AG08395 (cell line): ENCODE measurements at places on chromosomes 7 and 10.

DNA sequence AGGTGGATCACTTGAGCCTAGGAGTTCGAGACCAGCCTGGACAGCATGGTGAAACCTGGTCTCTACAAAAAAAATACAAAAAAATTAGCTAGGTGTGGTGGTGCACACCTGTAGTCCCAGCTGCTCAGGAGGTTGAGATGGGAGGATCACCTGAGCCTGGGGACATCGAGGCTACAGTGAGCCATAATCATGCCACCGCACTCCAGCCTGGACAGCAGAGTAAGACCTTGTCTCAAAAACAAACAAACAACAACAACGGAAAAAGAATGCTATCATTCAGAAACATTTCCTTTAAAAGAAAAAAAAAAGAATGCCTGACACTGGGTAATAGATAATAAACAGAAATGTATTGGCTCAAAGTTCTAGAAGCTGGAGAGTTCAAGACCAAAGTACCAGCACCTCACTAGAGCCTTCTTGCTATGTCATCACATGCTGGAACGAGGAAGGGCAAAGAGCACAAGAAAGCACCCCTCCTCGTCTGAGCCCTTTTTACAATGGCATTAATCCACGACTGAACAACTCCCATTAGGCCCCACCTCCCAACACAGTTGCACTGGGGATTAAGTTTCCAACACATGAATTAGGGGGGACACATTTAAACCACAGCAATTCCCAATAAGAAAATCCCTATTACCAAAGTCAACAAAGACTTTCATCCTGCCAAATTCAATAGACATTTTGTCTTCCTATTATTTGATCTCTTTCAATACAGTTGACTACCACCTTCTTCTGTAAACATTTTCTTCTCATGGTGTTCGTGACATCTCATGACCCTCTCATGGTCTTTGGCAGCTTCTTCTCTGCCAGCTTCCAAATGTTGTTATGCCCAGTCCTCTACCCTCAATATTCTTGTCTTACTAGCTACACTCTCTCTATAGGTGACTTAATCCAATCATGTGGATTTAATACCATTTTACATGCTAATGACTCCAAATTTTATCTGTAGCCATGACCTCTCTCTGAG is 20.0 kb downstream of the AKR1D1 start:
- no peak for DNase-seq

GRCh38 chr7:147485660-147486210 is 1104.8 kb upstream of the C7orf33 start:
- no peak for DNase-seq

DNA sequence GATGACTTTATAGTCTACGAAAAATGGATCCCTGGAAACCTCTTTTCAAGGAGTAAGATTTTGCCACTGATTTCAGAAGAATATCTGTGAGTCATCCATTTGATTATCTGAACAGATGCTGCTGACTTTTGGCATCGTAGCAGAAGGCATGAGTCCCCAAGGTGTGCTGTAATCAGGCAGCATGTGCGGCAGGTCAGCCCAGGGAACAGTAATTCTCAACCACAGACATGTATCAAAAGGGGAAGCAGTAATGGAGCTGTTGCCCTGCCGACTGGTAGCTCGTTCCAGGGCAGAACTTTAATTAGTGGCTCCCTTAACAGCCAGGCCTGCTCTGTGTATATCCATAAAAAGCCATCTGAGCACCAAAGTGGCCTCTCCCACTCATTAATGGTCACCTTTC is 5.7 kb upstream of the VWC2 start:
- DNase-seq, result no peak

DNA sequence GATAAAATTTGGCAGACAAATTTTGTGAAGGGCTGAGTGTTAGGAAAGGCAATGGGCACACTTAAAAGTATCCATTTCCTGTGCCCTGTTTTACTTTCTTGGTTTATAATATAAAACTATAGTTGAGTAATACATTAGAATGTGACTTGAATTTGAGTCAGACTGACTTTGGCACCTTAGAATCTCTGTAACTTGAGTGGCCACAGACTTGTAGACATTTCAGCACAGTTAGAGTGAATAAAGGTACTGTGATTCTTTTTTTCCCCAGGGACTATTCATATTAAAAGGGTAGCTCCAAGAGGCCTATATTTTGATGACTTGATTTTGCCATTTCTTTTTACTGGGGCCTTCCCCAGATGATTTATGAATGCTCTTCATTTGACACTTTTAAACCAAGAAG is 22.4 kb downstream of the GBF1 start:
- peak; percentile 29 for DNase-seq

DNA sequence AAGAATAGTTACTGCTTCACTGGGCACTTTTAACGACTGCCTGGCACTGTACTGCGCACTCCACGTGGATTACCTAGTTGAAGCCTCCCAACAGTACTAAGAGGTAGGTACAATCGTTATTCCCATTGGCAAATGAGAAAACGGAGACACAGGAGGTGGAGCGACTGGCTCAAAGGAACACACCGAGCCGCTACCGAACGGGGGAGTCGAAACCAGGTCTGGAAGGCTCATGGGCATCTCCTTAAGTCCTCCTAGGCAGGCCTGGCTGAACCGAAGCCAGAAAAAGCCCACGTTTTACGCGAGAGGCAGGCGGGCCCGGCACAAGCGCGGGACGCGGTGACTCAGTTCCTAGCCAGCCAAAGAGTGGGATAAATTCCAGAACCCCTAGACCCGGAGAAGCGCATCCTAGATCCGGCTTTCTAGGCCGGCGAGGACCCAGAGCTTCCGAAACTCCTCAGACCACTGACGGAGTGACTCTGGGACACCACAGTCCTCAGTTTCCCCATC is 472 bp downstream of the PDAP1 start:
- peak; percentile 89 for DNase-seq

- no peak for DNase-seq
Measured at GRCh38 chr10:72704117-72704516, 12.2 kb downstream of the MCU start.

DNA sequence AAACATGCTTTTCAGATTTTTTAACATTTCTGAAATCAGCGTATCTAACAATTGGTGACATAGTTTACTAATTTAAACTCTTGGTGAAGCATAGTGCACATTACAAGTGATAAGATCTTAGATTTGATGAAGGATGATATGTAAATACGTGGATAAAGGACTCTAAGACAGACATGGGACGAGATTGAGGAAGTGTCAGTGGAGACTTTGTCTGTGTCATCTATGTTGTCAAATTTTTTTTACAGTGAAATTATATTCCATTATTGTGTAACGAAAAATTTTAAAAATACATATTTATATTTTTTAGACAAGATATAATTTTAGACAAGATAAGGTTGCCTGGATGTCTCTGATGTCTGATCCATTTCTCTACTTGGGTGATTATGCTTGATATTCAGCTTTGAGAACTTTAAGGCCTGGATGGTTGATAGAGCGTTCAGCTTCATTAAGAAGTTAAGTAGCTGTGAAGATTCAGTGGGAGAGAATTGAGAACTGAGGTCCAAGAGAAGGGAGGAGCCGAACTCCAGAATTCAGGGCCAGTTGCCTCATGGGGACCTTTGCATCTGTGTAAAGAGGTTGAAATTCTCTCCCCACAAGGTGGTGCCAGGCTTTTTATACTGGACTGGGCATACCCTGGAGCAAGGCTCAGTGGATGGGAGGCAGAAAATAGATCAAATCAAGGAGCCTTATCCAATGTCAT is 62.7 kb downstream of the KAT6B start:
- peak; percentile 19 for DNase-seq

DNA sequence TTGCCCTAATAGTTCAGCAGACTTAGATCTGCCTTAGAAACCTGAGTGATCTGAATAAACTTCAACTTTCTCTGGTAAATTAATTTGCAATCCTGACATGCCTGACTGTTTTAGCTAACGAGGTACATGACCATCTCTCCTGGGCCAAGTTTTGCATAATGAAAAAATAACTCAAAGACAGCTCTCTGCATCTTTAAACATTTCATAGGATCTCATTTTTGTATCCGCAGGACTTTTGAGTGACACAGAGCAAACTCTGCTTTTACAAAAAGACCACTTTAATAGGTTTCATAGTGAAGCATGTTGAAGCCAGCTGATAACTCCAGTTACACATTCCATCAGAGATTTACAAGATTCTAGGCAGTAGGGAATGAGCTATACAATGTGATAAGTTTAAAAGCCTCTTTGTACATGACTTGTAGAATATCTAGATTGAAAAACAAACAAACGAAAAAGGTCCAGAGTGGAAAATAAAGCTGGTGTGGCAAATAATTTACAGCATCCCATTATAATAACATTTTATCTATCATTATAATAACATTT is 2.1 kb downstream of the PRKG1 start:
- no peak for DNase-seq

- DNase-seq, result peak; percentile 36
Measured at GRCh38 chr7:74606101-74606908, 51.2 kb upstream of the GTF2I start.

- DNase-seq, result no peak
Measured at GRCh38 chr7:34755008-34755407, 97.0 kb downstream of the NPSR1 start.

DNA sequence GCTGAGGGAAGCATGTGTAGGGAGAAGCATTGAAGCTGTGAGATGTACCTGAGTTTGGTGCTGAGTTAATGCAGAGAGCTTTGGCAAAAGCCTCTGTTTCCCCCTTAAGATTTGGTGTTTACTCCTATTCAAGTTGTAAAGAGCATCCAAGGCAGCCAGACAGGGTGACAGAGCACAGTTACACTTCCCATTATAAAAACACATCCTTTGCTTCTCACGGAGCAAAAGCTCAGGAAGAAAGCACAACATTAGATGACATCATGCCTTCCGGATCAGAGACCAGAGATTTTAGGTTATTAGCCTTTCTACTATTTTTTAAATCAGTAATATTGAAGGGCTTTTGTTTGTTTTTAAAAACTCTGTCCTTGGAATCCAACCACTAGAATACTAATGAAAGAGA is 182.9 kb downstream of the DOCK4 start:
- no peak for DNase-seq

- peak; percentile 62 for DNase-seq
Measured at GRCh38 chr7:92612501-92612900, 22.3 kb upstream of the FAM133B start.

DNA sequence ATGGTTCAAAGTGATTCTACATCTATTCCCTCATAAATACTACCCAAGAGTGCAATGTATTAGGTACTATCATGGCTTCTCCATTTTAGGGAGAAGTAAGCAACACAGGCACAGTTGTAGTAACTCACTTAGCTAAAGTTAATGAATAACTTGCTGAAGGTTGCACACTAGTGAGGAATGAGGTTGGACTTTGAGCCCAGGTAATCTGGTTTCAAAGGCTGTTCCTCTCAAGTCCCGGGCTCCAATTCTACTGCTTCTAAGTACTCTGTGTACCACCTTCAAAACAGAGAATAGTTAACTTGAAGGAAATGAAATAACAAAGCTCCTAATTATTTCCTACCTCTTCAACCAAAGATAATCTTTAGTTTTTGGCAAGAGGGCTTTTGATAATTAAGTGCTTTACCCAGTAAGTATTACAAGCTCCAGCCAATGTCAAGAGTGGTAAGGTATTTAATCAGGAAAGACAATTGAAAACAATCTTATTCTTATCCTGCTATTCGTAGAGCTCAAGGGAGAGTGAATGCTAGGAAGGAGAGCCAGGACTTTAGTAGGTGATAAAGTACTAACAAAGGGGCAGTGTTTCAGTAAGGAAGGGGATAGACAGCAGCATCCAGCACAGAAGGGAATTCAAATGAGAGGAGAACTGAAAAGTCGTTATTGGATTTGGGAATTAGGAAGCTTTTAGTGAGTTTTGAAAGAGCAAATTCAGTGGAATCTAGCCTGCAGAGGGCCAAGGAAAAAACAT is 158.2 kb upstream of the PTPRZ1 start:
- DNase-seq, result no peak

GRCh38 chr10:18610517-18610916 is 40.9 kb downstream of the NSUN6 start:
- peak; percentile 63 for DNase-seq

DNA sequence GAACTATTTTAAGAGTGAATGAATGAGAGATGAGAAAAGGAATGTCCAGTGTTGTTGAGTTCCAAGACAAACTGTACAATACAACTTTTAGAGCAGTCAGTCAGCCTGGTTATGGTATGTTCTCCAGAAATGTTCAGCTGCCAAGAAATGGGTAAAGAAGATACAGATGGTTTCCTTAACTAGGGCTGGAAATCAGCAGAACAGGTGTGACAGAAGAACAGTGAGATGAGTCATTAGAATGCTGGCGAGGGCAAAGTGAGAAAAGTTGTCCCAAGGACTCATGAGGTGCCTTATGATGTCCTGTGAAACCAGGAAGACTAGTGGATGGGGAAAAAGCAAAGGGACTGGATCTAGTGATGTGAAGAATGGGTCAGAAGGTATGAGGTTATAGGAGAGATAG is 20.8 kb upstream of the SEPTIN7 start:
- DNase-seq, result no peak

DNA sequence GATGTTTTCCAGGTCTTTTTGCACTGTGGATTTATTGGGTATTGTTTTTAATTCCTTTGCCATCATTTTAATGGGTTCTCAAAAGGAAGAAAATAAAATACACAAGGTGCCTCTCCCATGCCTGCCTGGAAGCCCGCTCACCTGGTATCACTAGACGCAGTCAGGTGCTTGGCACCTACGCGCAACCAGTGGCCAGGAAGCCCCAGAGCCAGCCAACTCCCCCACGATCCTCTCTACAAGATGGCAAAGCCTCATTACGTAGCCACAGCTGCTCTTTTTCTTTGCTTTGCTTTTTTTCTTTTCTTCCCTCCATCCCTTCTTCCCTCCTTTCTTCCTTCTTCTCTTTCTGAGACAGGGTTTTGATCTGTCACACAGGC is 34.3 kb downstream of the BAIAP2L1 start:
- DNase-seq, result no peak

DNA sequence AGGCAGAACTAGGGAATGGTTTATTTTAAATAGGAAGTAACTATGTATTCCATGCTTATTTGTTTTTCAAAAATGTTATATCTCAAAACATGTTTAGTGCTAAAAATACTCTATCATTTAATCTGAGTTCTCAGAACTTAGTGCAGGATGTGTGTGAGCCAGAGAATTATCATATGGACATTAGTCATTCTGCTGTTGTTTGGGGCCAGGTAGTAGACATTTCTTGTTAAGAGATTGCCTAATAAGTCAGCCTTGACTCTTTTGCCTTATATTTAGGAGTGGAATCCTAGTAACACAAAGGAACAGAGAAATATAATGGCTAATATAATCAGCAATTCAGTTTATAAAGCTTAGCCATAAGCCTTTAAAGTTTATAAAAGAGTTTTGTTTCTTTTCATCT is 149.8 kb downstream of the CCSER2 start:
- DNase-seq, result no peak
